ENCODE measurements at places on chromosomes 13 and 19. TPM values are rescaled to one million over a fixed set of nuclear protein-coding genes. Genes with fewer than 3 reads are reported as not detected.
A peak's percentile ranks its signal among the peaks of the same experiment; 100 is the strongest.

GRCh38 chr19:54207676-54207982 lies 7.0 kb downstream of the RPS9 start:
- no peak overlapping the region for H3K4me3 ChIP-seq
- peaks cover 33% of the 10 kb centered on the region for H3K4me1 ChIP-seq
- DNase-seq = no peak
- H3K27ac ChIP-seq = peak overlapping the region; percentile 97
- H3K36me3 ChIP-seq = peaks cover 27% of the 10 kb centered on the region

- H3K4me3 ChIP-seq = no peak overlapping the region
- H3K4me1 ChIP-seq = no peaks in the 10 kb centered on the region
- DNase-seq = peak; percentile 96
Measured at GRCh38 chr13:48739386-48739964, 85.7 kb downstream of the CYSLTR2 start.

DNA sequence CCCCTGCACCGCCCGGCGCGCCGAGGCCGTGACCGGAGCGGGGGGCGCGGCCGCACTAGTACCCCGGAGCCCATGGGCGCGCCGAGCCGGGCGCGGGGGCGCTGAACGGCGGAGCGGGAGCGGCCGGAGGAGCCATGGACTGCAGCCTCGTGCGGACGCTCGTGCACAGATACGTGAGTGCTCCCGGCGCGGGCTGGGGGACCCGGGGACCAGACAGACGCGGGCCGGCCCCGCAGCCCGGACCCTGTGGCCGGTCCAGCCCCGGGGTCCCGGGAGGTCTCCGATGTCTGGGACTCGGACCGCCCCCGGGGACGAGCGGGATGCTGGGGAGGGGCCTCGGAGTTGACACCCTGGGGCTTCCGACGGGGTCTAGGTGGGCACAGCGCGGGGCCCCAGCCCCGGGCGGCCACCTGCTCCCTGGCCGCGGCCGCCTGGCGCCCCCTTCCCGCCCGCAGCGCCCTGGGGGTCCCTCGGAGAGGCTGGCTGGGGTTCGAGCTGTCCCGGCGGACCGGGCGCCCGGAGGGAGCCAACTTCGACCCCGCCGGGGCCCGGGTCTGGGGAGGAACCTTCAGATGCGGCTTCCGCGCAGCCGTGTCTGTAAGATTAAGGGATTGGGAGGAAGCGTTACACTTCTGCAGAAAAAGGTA lies 568 bp downstream of the ATP11A start:
- H3K27ac ChIP-seq = peak overlapping the region; percentile 99
- peaks cover 19% of the 10 kb centered on the region for H3K4me1 ChIP-seq
- no peaks in the 10 kb centered on the region for H3K27me3 ChIP-seq
- DNase-seq = peak; percentile 57

DNA sequence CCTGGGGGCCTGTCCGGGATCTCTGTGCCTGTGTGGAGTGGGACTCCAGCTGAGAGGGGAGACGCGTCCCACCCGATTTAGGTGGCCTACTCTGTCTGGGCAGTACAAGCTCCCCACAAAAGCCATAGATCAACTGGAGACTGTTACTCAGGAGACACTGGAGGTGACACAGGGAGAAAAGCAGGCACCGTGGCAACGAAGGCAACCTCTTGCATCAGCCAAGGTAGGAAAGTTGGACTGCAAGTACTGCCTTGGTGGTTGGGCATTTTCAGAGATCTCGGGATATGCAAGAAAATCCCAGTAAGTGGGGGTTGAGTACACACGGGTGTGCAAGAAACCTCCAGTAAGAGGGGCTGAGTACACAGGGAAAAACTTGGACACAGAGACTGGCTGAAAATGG lies 1060.0 kb upstream of the MIR17HG start:
- H3K4me3 ChIP-seq = no peak overlapping the region
- no peak for DNase-seq
- H3K27ac ChIP-seq = no peak overlapping the region
- H3K4me1 ChIP-seq = no peaks in the 10 kb centered on the region
- H3K27me3 ChIP-seq = no peaks in the 10 kb centered on the region

- peak overlapping the region; percentile 56 for H3K27ac ChIP-seq
- peaks cover 12% of the 10 kb centered on the region for H3K4me1 ChIP-seq
- no peak for DNase-seq
- no peaks in the 10 kb centered on the region for H3K27me3 ChIP-seq
- peak overlapping the region; percentile 93 for H3K4me3 ChIP-seq
Measured at GRCh38 chr19:3556423-3556977, 886 bp downstream of the MFSD12 start.

DNA sequence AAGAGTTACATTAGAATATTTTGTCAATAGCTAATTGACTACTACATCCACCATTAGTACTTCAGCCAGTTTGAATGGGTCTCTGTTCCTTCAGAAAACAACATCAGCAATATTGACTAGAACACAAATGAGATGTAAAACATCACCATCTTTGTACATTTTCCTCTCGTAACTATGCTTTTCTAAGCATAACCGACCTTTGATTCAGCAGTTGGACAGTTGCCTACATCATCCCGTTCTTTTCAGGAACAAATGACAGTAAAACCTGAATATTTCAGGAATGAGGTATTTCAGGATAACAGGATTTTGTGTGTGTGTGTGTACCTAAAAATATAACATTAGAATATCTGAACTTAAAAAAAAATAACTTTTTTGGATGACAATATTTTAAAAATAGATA lies 60.9 kb downstream of the STARD13 start:
- no peak overlapping the region for H3K27ac ChIP-seq
- peaks cover 12% of the 10 kb centered on the region for H3K4me1 ChIP-seq
- no peak for DNase-seq
- no peaks in the 10 kb centered on the region for H3K27me3 ChIP-seq
- no peaks in the 10 kb centered on the region for H3K36me3 ChIP-seq
- H3K4me3 ChIP-seq = no peak overlapping the region

DNA sequence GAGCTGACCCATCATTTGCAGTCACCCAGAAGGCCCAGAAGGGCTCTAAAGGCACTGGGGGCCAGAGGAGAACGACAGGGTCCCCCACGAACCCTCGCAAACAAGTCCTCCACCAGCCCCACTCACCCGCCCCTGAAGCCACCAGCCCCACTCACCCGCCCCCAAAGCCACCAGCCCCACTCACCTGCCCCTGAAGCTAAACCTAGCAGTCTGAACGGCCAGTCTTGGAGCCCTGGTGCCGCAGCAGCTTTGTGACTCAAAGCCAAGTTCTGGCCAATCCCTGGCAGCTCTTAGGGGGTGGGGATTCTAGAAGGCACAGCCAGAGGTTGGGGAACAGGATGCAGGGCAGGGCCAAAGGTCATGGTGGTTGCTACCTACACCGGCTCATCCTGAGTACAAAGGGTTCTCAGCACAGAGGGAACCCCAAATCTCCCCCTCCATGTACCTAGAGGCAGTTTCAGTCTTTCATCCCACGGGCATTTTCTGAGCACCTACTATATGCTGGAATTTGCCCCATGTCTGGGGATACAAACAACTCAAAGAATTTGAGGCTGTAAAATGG lies at the start of gene IQCN:
TSS of gene IQCN (minus strand) at position 234 of the 562 bp plus-strand sequence. CDS start 4,974 bp downstream, outside the sequence.
- DNase-seq = peak; percentile 76
- H3K36me3 ChIP-seq = no peaks in the 10 kb centered on the region
- no peaks in the 10 kb centered on the region for H3K27me3 ChIP-seq
- peak within 1 kb of the TSS; percentile 64 for H3K27ac ChIP-seq
- H3K4me1 ChIP-seq = peaks cover 10% of the 10 kb centered on the region

DNA sequence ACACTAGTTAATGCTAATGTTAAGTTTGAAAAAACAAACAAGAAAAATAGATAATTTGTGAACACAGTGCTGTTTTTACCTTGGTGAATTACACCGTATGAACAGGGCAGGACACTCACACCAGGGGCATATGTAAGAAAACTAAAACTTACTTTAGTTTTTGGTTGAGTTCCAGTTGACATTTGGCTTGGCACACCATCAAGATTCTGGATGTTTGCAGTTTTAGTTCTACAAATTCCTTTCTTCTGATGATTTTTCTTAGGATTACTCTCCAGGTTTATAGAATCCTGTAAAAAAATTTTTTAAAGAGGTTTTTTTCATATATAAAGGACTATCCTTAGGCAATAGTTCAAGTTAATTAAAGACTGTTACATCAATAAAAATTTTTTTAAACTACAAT lies 238.5 kb upstream of the STARD13 start:
- H3K27me3 ChIP-seq = no peaks in the 10 kb centered on the region
- no peak overlapping the region for H3K27ac ChIP-seq
- no peak overlapping the region for H3K4me3 ChIP-seq
- H3K36me3 ChIP-seq = no peaks in the 10 kb centered on the region
- no peaks in the 10 kb centered on the region for H3K4me1 ChIP-seq
- peak; percentile 78 for DNase-seq

DCLK1 gene
- 1.3 TPM for polyA plus RNA-seq

GRCh38 chr13:33176526-33176925 lies 109.0 kb downstream of the STARD13 start:
- H3K36me3 ChIP-seq = peaks cover 11% of the 10 kb centered on the region
- peaks cover 7% of the 10 kb centered on the region for H3K4me1 ChIP-seq
- no peaks in the 10 kb centered on the region for H3K27me3 ChIP-seq
- no peak overlapping the region for H3K4me3 ChIP-seq
- no peak for DNase-seq

- no peak overlapping the region for H3K4me3 ChIP-seq
- no peaks in the 10 kb centered on the region for H3K27me3 ChIP-seq
- H3K36me3 ChIP-seq = no peaks in the 10 kb centered on the region
- no peak overlapping the region for H3K27ac ChIP-seq
- DNase-seq = no peak
- H3K4me1 ChIP-seq = no peaks in the 10 kb centered on the region
Measured at GRCh38 chr19:56167064-56167578, 8.7 kb upstream of the GALP start.

- no peaks in the 10 kb centered on the region for H3K27me3 ChIP-seq
- H3K27ac ChIP-seq = no peak overlapping the region
- no peak overlapping the region for H3K4me3 ChIP-seq
- peak; percentile 62 for DNase-seq
- no peaks in the 10 kb centered on the region for H3K4me1 ChIP-seq
- no peaks in the 10 kb centered on the region for H3K36me3 ChIP-seq
Measured at GRCh38 chr19:48510421-48511268, 990 bp downstream of the LMTK3 start.

DNA sequence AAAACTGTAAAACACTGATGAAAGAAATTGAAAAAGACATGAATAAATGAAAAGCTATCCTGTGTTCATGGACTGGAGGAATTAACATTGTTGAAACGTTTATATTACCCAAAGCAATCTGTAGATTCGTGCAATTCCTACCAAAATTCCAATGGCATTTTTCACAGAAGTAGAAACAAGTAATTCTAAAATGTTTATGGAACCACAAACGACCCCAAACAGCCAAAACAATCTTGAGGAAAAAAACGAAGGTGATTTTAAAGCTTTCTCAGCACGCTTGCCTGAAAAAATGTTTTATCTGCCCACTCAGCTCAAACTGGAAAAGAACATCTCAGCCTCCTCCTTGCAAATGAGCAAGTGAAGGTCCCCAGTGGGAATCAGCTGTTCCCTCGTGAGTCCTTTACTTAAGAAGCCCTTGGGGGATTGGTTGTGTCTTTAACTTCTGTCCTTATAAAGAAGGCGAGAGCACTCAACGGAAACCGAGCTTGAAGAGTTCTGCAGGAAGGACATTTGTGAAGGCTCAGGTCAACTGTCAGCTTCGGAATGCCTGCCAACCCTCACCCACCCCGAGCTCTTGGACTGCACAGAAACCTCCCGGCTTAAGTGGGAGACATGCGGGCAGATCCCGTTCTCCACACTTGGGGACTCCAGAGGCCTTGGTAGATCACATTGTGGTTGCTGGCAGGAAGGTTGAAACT lies 256.0 kb upstream of the IRS2 start:
- no peak overlapping the region for H3K4me3 ChIP-seq
- H3K36me3 ChIP-seq = no peaks in the 10 kb centered on the region
- peaks cover 6% of the 10 kb centered on the region for H3K27me3 ChIP-seq
- H3K4me1 ChIP-seq = peaks cover 3% of the 10 kb centered on the region

LILRB1 gene
- 90.5 TPM for polyA plus RNA-seq

DNA sequence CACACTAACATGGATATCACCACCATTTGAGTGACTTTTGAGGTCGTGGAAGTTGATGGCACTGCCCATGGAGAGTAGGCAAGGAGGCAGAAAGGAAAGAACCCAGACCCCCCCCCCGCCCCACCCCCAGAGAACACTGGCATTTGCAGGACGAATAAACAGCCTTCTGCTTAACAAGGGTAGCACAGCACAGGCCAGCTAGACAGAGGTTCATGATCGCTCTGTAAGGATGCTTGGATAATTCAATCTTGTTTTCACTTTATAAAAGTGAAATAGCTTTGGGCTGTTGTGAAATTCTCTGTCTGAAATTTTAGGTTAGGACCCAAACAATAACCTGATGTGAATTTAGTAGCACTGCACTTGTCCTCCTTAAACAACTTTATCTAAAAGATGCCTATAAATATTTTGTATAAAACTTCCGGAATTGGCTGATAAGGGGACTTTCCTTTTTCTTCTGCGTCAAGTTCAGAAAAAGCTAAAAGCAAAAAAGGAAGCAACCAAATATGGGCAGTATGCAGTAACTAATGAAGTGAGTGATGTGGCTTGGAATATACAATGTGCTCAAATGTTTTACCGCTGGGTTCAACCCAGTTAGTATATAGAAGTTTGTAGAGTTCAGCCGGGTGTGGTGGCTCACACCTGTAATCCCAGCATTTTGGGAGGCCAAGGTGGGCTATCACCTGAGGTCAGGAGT lies 163.7 kb downstream of the SHISA2 start:
- no peaks in the 10 kb centered on the region for H3K27me3 ChIP-seq
- no peaks in the 10 kb centered on the region for H3K36me3 ChIP-seq
- H3K27ac ChIP-seq = no peak overlapping the region
- no peak overlapping the region for H3K4me3 ChIP-seq
- no peaks in the 10 kb centered on the region for H3K4me1 ChIP-seq

GRCh38 chr13:46165485-46166223 lies 16.3 kb downstream of the LCP1 start:
- no peak overlapping the region for H3K4me3 ChIP-seq
- peaks cover 2% of the 10 kb centered on the region for H3K4me1 ChIP-seq
- peaks cover 2% of the 10 kb centered on the region for H3K27me3 ChIP-seq
- DNase-seq = no peak
- H3K36me3 ChIP-seq = no peaks in the 10 kb centered on the region

SULT2A1 gene
- polyA plus RNA-seq = not detected

GRCh38 chr13:107330484-107330883 lies 762.5 kb upstream of the ARGLU1 start:
- no peak overlapping the region for H3K27ac ChIP-seq
- DNase-seq = no peak

GRCh38 chr13:98200211-98200878 lies 23.3 kb upstream of the RNF113B start:
- no peak overlapping the region for H3K4me3 ChIP-seq
- H3K27me3 ChIP-seq = no peaks in the 10 kb centered on the region
- H3K36me3 ChIP-seq = no peaks in the 10 kb centered on the region
- H3K27ac ChIP-seq = peak overlapping the region; percentile 22

GRCh38 chr13:108352599-108352998 lies 83.1 kb downstream of the TNFSF13B start:
- no peaks in the 10 kb centered on the region for H3K4me1 ChIP-seq
- DNase-seq = no peak
- H3K27me3 ChIP-seq = no peaks in the 10 kb centered on the region
- no peak overlapping the region for H3K27ac ChIP-seq

GRCh38 chr19:40055832-40056504 lies at the start of gene ZNF780B:
TSS of gene ZNF780B (minus strand) at chr19:40056231. CDS start at chr19:40050332, 5,899 bp downstream.
- peak within 1 kb of the TSS; percentile 59 for H3K27ac ChIP-seq
- no peaks in the 10 kb centered on the region for H3K36me3 ChIP-seq
- peaks cover 6% of the 10 kb centered on the region for H3K4me1 ChIP-seq
- H3K4me3 ChIP-seq = peak within 1 kb of the TSS; percentile 81
- no peaks in the 10 kb centered on the region for H3K27me3 ChIP-seq

GRCh38 chr19:2252797-2253105 lies 3.5 kb downstream of the JSRP1 start:
- H3K4me3 ChIP-seq = no peak overlapping the region
- DNase-seq = no peak
- H3K36me3 ChIP-seq = peaks cover 11% of the 10 kb centered on the region

All from lung (tissue), 17 donors.